Hippocampal formation (tissue), 2 donors: ENCODE measurements at places on chromosomes 4 and X.
A peak's percentile ranks its signal among the peaks of the same experiment; 100 is the strongest.

DNA sequence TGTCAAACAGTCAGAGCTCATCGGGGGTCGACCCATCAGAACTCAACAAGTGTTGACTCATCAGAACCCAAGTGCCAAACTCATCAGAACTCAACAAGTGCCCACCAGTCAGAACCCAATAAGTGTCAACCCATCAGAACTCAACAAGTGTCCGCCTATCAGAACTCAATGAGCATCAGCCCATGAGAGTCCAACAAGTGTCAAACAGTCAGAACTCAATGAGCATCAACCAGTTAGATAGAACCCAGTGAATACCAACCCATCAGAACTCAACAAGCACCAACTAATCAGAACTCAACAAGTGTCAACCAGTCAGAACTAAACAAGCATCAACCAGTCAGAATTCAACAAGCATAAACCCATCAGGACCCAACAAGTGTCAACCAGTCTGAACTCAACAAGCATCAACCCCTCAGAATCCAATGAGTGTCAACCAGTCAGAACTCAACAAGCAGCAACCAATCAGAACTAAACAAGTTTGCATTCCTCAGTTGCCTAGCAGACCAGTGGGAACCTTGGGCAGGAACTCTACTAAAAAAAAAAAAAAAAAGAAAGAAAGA is 115.3 kb downstream of the PRKX start:
- DNase-seq: no peak

DNA sequence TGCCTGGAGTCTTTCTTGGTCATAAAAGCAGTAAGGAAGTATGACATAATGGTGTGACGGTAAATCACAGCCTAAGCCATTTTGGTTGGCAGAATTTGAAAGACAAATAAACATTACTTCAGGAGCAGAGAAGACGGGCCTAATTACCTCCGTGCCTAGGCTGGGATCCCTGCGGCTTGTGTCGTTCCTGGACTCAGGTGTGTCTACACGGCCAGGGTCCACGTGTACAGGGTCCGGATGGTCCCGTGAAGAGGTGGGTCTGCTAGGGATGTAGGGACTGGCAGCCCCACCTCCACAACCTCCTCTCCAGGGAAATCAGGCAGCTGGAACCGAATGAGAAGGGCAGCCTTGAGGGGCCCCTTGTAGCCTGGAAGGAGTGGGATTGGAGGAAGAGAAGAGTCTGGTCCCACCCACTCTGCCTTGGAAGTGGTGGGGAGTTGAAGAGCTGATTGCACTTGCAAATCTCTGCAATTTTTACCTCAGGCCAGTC is 55.4 kb upstream of the PLAC1 start:
- no peak for DNase-seq

DNA sequence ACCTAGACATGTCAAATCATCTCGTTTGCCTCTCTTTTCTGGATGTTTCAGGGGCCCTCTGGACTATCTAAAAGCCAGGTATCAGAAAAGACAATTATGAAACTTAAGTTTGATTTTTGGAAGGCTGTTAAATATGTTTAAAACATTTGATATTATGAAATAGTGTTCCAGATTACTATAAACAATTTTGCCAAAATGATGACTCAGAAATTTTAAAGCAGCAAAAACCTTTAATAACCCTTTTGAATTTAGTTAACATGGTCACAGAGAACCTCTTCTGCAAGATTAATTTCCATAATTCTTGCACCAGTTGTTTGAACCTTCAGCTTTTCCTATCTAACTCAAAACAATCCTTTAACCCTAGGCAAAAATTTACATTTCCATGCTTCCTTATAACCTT is 18.8 kb upstream of the FAM47E start:
- DNase-seq: no peak

GRCh38 chrX:27893871-27894270 is 86.1 kb downstream of the MAGEB10 start:
- DNase-seq: no peak

- peak; percentile 7 for DNase-seq
Measured at GRCh38 chr4:41145571-41146078, 68.7 kb downstream of the APBB2 start.

GRCh38 chrX:9403374-9403773 is 61.5 kb upstream of the TBL1X start:
- no peak for DNase-seq

- no peak for DNase-seq
Measured at GRCh38 chr4:152010710-152011079, 249.9 kb upstream of the GATB start.

DNA sequence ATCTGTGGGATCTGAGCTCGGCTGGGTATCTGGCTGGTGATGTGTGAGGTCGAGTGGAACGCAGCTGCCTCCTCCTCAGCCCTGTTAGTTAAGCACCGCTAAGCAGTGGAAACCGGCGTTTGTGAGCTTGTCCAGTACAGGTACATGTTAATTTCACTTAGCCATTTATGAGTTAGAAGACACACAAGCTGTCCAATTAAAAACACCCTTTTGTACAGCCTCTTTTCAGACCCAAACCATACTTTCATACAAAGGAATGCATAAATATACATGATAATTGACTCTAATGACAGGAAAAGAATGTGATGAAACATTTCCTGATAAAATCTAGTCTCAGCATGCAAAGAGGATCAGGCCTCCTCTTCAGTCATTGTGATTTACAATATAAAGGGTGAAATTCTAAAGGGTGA is 163.6 kb upstream of the FAT1 start:
- DNase-seq: no peak

DNA sequence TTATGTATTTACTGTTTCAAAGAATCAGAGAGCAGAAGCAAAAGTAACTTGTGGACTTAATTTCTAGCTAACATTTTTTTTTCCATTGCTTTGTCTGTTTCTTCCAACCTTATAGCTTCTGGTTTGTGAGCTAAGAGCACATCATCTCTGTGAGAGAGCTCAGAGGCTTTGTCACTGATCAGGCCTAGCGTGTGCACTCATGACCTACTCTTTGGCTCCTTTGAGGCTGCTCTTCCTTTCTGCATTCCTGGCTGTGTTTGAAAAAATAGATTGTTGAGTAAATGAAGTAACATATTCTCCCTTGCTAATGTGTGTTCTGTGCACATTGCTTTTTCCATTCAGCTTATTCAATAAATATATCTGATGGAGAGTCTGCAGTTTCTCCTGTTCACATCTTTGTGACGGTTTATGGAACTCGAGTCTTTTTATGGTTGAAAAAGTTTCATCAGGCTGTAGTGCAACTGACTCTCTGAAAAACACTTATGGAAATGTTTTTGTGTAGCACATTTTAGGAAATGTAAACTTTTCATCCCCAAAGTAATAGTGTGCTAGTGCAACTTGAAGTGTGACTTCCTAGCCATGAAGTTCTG is 133.0 kb downstream of the RAPGEF2 start:
- DNase-seq: no peak

DNA sequence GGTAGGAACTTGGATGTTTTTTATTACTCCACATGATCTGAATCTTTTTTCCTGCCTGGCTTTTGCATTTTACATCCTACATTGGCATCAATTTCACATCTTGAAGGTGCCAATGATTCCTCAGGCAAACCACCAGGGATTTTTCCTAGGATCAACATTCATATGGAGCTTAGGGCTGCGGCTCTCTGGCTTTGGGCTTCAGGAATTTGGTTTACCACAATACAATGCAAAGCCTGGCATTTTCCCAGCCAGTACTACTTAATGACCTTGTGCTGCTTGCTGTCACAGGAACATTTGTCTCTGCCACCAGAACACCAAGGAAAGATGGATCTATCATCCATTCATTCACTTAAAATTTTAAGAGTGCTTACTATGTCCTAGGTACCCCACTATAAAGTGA is 180.7 kb downstream of the PDGFC start:
- DNase-seq: no peak

DNA sequence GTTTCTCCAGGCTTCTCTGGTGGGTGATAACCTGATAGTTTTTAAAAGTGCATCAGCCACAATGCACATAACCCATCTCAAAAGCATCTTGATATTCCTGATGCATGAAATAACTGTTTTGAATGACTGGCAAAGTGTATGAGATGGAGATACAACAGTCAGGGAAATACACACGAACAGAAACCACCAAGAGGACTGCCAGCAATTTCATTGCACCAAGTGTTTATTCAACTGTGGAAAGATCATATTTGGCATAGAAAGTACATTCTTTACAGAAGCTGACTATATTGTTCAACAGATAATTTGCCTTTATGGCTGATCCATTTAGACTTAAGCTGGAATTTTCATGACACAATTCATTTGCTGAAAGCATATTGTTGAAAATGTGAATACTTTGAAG is 139.5 kb downstream of the SLIT2 start:
- DNase-seq: no peak

GRCh38 chrX:323721-324628 is 5.4 kb upstream of the GTPBP6 start:
- no peak for DNase-seq

GRCh38 chrX:13452283-13452682 is 117.1 kb upstream of the EGFL6 start:
- DNase-seq: no peak

DNA sequence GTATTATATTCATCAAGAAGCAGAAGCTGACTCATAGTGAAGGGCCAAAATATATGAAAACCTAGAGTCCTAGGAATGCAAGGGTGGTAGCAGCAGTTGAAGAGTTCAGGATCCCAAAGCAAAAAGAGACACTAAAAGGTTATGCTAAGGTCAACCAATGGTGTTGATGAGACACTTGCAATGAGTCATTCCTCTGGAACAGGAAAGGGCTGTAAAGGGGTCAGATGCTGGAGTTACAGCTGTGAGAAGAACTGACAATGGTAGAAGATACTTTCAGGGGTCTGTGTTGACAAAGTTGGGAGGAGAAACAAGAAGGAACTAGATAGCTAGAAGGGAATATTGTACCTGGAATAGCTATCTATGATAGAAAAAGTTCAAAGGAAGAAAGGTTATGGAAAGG is 47.5 kb downstream of the ZGRF1 start:
- no peak for DNase-seq

DNA sequence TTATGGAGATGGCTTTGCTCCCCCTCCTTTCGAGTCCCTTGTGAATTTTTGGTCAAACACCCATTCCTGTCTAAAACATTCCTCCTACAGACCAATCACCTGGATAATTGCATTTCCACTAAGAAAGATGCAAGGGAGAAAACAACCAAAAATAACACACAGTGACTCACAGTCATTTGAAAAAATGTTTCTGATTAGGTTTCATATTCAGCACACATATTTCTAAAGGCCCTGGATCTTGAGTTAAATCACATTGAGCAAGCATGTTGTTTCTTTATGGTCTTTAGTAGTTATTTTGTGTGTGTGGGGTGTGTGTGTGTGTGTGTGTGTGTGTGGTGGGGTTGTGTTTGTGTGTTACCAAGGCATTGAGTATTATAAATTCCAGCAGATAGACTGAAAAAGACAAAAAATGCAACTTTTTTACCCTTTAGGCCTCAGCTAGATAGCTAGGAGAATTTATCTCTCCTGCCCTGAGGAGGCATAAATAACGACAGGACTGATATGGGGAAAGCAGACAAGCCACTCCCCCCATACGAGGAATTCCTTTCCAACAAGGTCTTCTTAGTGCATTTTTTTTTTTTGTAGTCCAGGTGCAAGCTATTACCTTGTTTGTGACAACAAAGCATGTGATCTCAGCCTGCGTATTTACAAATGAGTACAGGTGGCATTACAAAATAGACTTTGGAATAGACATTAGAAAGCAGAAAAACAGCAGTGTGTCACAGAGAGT is 265.4 kb upstream of the ADGRL3 start:
- DNase-seq: no peak

DNA sequence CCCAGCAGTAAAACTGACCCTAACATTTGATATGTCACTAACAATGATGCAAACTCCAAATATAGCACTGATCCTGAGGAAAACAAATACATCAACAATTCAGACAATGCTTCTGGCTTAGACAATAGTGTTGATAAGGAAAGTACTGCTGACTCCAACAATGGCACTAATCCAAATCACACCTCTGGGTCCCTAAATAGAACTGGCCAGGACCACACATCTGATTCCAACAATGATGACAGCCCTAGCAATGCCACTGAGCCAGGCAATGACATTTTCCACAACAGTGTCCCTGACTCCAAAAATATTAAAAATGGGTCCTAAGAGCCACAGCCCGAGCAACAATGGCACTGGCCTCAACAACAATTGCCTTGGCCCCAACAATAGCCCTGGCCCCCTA is 243.1 kb upstream of the APOOL start:
- DNase-seq: no peak

DNA sequence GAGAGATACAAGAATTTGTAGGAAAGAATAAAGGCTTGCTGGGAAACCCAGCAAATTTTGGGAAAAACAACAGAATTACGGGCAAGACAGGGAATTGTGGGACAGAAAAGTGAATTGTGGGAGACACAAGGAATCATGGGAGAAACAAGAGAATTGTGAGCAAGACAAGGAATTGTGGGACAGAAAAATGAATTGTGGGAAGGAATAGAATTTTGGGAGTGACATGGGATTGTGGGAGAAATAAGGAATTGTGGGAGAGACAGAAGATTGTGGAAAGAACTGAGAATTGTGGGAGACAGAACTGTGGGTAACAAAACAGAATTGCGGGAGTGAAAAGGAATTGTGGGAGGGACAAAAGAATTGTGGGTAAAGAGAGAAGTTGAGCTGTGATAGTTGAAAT is 1.2 kb upstream of the HCCS start:
- no peak for DNase-seq

DNA sequence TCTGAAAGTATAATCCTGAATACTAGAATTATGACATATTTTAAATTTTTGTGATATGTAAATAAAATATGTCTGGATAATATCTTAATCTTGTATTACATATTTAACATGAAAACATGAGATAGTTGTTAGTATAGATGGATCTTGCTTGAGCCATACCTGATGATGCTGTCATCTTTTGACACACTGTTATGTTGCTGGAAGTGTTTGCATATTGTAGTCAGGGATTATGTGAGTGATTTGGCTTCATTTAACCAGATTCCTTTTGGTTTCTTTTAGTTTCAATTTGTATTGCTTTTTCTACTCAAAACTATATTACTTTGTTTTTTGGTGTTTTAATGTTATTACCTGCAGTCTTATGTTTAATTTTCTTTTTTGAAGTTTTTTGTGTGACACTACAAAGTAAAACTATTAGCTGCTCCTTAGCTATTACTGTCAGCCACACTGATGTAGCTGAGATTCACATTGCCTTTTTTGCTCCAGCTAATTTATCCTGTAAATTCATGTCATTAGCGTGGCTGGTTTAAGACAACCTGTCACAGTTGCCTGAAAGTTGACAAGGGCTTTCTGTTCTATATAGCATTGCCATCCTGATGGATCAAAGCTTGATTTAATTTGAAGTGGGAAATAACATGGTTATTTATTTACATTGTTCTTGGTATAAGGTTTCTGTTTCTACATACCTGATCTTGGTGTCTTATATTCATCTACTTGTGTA is 33.7 kb downstream of the METAP1 start:
- no peak for DNase-seq

DNA sequence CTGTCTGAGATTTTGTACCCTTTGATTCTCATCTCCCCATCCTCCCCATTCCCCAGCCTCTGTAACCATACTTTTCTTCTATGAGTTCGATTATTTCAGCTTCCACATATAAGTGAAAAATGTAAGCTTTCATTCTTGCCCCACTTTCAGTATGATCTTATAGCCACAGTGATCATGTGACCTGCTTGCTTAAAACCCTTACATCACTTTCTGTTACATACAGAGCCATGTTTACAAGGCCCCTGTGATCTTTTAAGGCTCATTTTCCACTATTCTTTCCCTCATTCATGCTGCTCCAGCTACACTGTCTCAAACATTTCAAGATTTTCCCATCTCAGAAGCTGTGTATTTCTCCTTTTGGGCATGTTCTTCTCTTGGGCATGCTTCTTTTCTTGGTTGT is 147.7 kb downstream of the DCK start:
- DNase-seq: no peak
